Trophoblast cell (in vitro differentiated cells and primary cell): ENCODE measurements at places on chromosomes 6 and 20.

GRCh38 chr20:49768204-49769047 is 44.2 kb upstream of the SLC9A8 start:
- peak overlapping the region; percentile 69 for H3K27ac ChIP-seq
- H3K27me3 ChIP-seq: no peaks in the 10 kb centered on the region
- peak; percentile 90 for DNase-seq
- H3K36me3 ChIP-seq: no peaks in the 10 kb centered on the region

GRCh38 chr20:23606652-23607049 is 934 bp upstream of the CST9 start:
- no peak overlapping the region for H3K27ac ChIP-seq
- H3K4me1 ChIP-seq: peaks cover 2% of the 10 kb centered on the region
- H3K4me3 ChIP-seq: no peak overlapping the region
- H3K27me3 ChIP-seq: no peaks in the 10 kb centered on the region

DNA sequence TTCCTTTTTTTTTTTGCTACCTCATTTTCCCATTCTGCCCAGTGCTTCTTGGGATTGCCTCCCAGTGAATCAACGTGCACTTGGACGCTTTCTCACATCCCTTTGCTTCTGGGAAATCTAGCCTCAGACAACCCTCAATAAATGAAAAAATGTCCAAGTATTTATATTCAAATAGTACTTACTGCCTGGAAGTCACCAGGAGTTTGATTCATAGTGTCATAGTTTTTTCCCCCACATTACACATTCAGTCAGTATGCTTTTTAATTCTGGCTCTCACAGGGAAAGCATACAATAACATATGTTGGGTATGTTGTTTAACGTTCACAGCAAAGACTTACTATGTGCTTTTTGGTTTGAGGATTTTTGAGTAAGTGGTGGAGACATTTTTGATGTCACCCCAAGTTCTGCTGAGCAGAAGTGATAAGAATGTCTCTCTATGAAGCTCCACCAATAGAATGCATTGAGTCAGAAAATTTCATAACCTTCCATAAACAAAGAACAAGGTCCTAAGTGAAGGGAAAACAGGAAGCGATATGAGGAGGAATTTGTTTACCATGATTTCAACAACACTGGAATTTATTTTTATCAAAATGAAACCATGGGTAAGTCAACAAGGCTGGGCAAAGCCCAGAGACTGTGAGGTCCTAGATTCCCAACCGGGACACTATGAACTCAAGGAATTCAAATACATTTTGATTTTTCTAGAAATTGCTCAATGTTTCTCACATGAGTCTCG is 301.2 kb upstream of the BMP2 start:
- no peak for DNase-seq
- no peak overlapping the region for H3K4me3 ChIP-seq
- no peak overlapping the region for H3K27ac ChIP-seq
- H3K36me3 ChIP-seq: no peaks in the 10 kb centered on the region

- H3K36me3 ChIP-seq: no peaks in the 10 kb centered on the region
- no peaks in the 10 kb centered on the region for H3K27me3 ChIP-seq
- H3K27ac ChIP-seq: no peak overlapping the region
- H3K4me1 ChIP-seq: no peaks in the 10 kb centered on the region
Observed at GRCh38 chr6:134651519-134651918, 298.4 kb downstream of the ALDH8A1 start.

GRCh38 chr6:98601716-98602115 is 232.7 kb upstream of the POU3F2 start:
- H3K36me3 ChIP-seq: no peaks in the 10 kb centered on the region
- no peaks in the 10 kb centered on the region for H3K4me1 ChIP-seq
- DNase-seq: no peak
- no peaks in the 10 kb centered on the region for H3K27me3 ChIP-seq

DNA sequence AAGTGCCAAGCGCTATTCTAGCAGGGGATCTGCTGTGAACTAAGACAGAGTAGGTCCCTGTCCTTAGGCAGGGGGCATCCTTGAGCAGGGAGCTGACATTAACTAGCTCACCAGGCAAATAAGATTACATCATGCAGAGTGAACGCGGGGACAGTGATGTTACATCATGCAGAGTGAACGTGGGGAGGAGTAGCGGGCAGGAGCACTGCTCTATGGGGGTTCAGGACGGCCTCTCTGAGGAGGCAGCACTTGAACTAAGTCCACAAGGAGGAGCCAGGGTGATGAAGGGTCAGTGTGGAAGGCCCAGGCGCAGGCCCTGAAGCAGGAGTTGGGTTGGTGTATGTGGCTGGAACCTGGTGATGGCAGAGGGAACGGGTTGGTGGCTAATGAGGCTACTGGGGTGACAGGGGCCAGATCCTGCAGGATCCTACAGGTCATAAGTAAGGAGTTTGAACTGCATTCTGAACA is 38.7 kb downstream of the KAT14 start:
- no peaks in the 10 kb centered on the region for H3K27me3 ChIP-seq
- DNase-seq: no peak
- H3K4me1 ChIP-seq: no peaks in the 10 kb centered on the region
- H3K36me3 ChIP-seq: peaks cover 5% of the 10 kb centered on the region

DNA sequence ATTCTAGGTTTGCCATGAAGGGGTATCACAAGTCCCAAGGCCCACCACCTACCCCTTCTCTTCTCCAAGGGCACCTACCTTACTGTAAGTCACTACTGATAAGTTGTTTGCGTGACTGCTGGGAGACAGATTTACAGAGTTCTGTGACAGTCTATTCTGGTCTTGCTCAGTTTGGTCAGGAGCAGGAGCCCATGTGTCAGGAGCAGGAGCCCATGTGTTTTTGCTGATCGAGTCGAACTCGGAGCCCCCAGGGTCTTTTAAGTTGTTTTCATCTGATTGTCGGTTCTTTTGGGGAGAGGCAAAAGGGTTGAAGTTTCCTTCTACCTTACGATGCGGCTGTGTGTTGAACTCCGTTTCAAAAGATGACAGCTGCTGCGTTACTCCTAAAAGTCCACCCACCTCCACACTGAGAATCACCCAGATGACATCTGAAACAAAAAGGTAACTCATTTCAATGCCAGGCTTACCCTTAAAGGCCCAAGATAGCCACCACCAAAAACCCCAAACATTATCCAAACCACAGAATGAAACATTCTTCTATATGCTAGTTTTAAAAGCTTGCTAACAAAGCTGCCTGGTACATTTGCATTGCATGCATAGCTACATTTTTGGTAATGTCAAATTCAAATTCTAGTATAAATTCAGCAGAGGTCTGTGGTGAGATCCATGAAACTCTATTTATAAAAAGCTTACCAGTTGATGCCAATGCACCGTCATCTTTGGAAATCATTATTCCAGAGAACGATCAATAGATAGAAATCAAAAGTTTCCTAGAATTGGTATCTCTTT is 50.5 kb upstream of the SPDEF start:
- no peak for DNase-seq
- no peak overlapping the region for H3K4me3 ChIP-seq
- H3K27me3 ChIP-seq: no peaks in the 10 kb centered on the region

GRCh38 chr6:128275030-128275429 is 245.4 kb downstream of the PTPRK start:
- H3K27ac ChIP-seq: no peak overlapping the region
- H3K27me3 ChIP-seq: no peaks in the 10 kb centered on the region
- no peaks in the 10 kb centered on the region for H3K36me3 ChIP-seq
- no peak overlapping the region for H3K4me3 ChIP-seq

- no peak overlapping the region for H3K4me3 ChIP-seq
- no peaks in the 10 kb centered on the region for H3K27me3 ChIP-seq
- no peak overlapping the region for H3K27ac ChIP-seq
- DNase-seq: peak; percentile 57
Observed at GRCh38 chr6:39451831-39452230, 129.3 kb upstream of the KCNK16 start.

DNA sequence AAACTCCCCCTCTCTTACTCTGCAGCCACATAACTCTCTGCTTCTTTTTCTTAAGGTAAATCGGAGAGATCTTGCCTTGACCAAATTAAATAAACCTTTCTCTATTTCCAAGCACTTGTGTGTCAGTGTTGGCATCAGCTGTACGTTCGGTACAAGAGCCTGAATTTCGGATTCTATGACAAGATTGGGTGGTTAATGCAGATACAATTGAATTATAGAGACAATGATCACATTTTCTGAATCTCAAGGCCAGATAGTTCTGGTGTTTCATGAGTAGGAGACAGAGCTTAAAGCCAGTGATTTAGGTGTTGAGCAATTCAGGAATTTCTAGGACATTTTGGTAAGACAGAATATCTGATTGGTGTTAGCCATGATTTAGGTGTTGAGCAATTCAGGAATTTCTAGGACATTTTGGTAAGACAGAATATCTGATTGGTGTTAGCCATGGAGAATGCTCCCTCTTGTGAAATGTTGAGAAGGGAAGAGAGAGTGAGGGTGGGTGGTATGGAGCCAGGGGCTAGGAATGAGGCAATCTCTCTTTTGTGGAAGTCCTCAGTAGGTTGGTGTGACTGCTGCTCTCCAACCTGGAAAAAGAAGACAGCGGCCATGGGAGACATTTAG is 5.1 kb downstream of the SPINT3 start:
- H3K27ac ChIP-seq: no peak overlapping the region
- no peaks in the 10 kb centered on the region for H3K27me3 ChIP-seq
- peaks cover 2% of the 10 kb centered on the region for H3K4me1 ChIP-seq

- H3K27ac ChIP-seq: no peak overlapping the region
- H3K27me3 ChIP-seq: no peaks in the 10 kb centered on the region
- DNase-seq: peak; percentile 41
- peaks cover 3% of the 10 kb centered on the region for H3K4me1 ChIP-seq
Observed at GRCh38 chr6:136250686-136251008, 536 bp upstream of the MTFR2 start.

DNA sequence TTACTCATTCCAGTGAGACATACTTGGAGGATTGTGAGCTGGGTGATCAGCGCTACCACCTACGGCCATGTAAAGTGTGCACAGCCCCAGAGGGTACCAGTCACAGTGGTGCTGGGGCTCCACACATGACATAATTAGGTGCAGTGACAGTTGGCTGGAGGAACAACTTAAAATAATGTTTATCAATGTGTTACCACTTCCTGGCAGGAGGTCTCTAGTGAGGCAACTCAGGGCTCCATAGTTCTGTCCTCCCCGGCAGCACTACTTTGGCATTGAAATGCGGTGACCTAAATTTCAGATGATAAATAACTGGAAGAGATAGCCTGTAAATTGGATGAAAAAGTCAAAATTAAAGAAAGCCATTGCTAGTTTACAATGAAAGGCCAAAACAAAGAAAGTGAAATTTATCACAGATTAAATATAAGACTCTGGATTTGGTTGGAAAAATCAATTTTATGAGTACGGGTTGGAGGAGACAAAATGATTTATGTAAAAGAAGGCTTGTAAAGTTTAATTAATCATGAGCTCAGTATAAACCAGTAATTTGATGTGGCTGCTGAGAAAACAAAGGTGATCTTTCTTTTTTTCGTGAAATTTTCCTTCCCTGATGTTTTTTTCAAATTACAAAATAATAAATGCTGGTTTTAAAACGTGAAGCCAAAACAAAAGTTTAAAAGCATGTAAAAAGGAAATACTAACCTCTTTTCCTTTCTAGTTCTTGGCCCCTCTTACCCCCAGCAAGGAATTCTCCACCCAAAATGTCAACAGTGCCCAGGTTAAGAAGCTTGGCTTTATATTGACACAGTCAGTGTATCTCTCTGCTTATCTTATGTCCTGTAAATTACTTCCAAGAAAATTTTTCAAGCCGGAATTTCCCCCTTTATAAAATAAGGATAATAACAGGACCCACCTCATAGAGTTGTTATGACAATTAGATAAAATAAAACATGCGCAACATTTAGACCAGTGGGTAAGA is 126.7 kb upstream of the NOX3 start:
- DNase-seq: no peak
- H3K36me3 ChIP-seq: no peaks in the 10 kb centered on the region
- no peaks in the 10 kb centered on the region for H3K27me3 ChIP-seq
- H3K27ac ChIP-seq: no peak overlapping the region
- H3K4me1 ChIP-seq: no peaks in the 10 kb centered on the region

- H3K27me3 ChIP-seq: no peaks in the 10 kb centered on the region
- H3K36me3 ChIP-seq: no peaks in the 10 kb centered on the region
- H3K4me1 ChIP-seq: peaks cover 10% of the 10 kb centered on the region
- DNase-seq: no peak
Observed at GRCh38 chr6:8242885-8243284, 140.5 kb upstream of the EEF1E1 start.

- H3K36me3 ChIP-seq: no peaks in the 10 kb centered on the region
- no peaks in the 10 kb centered on the region for H3K27me3 ChIP-seq
- H3K4me3 ChIP-seq: no peak overlapping the region
Observed at GRCh38 chr6:28653876-28654275, 128.2 kb downstream of the GPX5 start.

- no peaks in the 10 kb centered on the region for H3K36me3 ChIP-seq
- no peak overlapping the region for H3K4me3 ChIP-seq
- H3K4me1 ChIP-seq: no peaks in the 10 kb centered on the region
- no peaks in the 10 kb centered on the region for H3K27me3 ChIP-seq
Observed at GRCh38 chr6:113511100-113511499, 346.0 kb upstream of the MARCKS start.

- H3K36me3 ChIP-seq: no peaks in the 10 kb centered on the region
- peaks cover 6% of the 10 kb centered on the region for H3K4me1 ChIP-seq
- no peaks in the 10 kb centered on the region for H3K27me3 ChIP-seq
- no peak overlapping the region for H3K27ac ChIP-seq
Observed at GRCh38 chr6:53944091-53944490, 149.3 kb downstream of the LRRC1 start.

DNA sequence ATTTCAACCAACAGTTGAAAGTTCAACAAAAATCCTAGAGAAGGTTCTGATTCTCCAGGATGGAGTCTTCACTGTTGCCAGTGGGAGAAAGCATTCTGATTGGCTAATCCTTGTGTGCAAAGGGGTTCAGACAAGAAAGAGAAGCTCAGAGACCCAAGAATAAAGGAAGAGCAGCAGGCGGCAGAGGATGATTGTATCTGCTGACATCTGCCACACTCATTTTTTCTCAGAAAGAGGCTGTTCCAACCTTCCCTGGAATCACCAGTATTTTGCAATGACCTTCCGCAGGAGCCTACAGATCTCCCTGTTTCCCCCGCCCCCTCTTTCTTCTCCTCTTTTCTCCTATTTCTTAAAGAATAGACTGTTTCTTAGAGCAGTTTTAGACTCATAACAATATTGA is 376.7 kb downstream of the CDH26 start:
- DNase-seq: peak; percentile 58
- H3K4me3 ChIP-seq: no peak overlapping the region
- H3K36me3 ChIP-seq: no peaks in the 10 kb centered on the region
- H3K27ac ChIP-seq: no peak overlapping the region

- DNase-seq: peak; percentile 43
- H3K4me3 ChIP-seq: no peak overlapping the region
- H3K27ac ChIP-seq: no peak overlapping the region
- no peaks in the 10 kb centered on the region for H3K36me3 ChIP-seq
Observed at GRCh38 chr20:39268981-39269461, 306.9 kb downstream of the DHX35 start.

- no peak overlapping the region for H3K27ac ChIP-seq
- H3K4me1 ChIP-seq: no peaks in the 10 kb centered on the region
- H3K4me3 ChIP-seq: no peak overlapping the region
- H3K27me3 ChIP-seq: no peaks in the 10 kb centered on the region
- no peaks in the 10 kb centered on the region for H3K36me3 ChIP-seq
Observed at GRCh38 chr6:83472767-83473166, 39.6 kb upstream of the PRSS35 start.

- no peak overlapping the region for H3K4me3 ChIP-seq
- no peaks in the 10 kb centered on the region for H3K27me3 ChIP-seq
Observed at GRCh38 chr6:154476494-154476893, 34.0 kb downstream of the CNKSR3 start.

- no peaks in the 10 kb centered on the region for H3K36me3 ChIP-seq
- H3K4me3 ChIP-seq: no peak overlapping the region
- no peaks in the 10 kb centered on the region for H3K4me1 ChIP-seq
- DNase-seq: no peak
Observed at GRCh38 chr6:2257363-2257762, 12.0 kb upstream of the GMDS start.
